ENCODE measurements at places on chromosomes 4 and X.

GRCh38 chrX:39065051-39065871, 264.0 kb downstream of the MID1IP1 start:
- no peak for DNase-seq

DNA sequence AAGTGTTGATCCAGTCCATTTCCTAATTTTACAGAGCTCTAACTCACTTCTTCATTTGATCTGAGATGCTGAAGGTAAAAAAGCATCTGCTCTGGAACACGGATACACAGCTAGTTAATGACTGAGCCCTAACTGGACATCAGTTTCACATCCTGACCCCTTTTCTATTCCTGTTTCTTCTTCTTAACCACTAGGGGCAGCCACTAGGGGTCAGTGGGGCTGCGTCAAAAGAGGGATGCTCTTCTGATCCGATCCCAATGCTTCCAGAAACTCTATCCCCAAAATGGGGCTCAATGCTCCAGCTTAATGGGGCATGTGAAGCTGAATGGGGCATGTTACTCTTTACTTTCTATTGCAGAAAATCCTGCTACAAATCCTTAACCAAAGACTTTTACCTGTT, 33.4 kb upstream of the PHKA2 start:
- DNase-seq, result no peak

DNA sequence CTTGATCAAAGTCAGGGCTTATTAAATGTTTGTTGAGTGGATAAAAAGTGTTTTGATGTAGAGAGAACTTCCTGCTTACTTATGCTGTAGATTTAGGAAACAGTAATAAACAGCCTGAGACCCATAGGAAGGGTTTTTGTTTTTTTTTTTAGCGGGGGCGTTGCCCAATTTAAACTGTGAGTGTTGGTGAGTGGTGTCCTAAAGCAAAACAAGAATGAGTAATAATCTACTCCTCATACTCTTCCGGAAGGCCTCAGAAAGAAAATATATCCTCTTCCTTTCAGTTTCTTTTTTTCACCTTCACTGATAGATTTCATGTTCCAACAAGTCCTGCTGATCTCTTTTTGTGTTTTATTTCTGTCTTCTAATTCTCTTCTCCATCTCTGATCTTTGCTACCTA, 104.4 kb upstream of the SCML1 start:
- DNase-seq, result no peak

DNA sequence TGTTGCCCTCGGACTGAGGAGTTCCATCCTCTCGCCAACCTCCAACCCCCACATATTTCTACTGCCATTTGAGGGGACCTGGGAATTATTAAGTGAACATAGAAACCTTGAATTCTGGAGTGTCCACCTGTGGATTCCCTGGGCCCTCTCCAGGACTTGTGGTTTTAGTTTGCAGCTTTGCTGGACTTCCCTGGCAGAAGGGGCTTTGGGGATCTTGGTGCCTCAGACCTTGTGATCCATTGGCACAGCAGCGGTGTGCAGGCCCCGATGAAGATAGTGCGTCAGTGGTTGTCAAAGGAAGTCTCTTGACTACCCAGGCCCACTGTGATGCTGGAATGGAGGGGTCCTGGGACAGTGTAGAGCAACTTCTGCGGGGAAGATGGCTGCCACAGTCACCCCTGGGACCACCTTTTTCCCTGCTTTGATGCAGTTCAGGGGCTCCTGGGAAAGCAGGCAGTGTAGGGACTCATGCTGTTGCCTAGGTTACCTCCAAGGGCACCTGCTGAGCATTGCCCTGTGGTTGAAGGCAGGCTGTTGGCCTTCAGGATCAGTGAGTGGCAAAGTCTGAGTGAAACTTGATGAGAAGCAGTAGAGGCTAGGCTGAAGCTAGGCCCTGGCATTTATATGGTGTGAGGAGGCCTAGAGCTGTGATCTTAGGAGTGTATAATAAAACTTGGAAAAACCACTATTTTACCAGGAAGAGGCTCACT, 2.2 kb downstream of the SLC16A2 start:
- DNase-seq, result no peak

- DNase-seq, result no peak
These were observed 10.9 kb upstream of the PPP2R3B start for GRCh38 chrX:397575-397974.

- no peak for DNase-seq
These were observed 1052.1 kb upstream of the PCDH10 start for GRCh38 chr4:132097041-132097440.

GRCh38 chr4:36243355-36244256, 708 bp downstream of the ARAP2 start:
- DNase-seq, result no peak

- no peak for DNase-seq
These were observed 49.7 kb downstream of the FAM9B start for GRCh38 chrX:8984231-8984630.

DNA sequence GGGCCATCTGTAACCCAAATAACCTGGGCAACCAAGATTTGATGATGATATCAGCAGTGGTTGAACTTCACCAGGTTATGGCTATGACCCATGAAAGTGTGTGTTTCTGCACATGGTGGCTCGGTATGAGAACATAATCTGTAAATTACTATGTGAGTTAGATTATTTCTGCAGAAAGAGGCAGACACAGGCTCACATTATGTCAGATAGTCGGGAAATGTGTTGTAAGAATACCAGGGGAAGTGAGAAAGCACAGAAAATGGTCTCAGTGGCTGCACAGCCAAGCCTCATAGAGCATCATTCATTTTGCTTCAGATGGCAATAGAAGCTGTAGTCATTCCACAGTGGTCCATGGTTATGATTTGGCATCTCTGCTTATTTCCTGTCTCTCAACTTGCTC, 63.0 kb upstream of the RBPJ start:
- DNase-seq, result no peak

GRCh38 chrX:81708487-81708886, 506.6 kb downstream of the SH3BGRL start:
- no peak for DNase-seq

DNA sequence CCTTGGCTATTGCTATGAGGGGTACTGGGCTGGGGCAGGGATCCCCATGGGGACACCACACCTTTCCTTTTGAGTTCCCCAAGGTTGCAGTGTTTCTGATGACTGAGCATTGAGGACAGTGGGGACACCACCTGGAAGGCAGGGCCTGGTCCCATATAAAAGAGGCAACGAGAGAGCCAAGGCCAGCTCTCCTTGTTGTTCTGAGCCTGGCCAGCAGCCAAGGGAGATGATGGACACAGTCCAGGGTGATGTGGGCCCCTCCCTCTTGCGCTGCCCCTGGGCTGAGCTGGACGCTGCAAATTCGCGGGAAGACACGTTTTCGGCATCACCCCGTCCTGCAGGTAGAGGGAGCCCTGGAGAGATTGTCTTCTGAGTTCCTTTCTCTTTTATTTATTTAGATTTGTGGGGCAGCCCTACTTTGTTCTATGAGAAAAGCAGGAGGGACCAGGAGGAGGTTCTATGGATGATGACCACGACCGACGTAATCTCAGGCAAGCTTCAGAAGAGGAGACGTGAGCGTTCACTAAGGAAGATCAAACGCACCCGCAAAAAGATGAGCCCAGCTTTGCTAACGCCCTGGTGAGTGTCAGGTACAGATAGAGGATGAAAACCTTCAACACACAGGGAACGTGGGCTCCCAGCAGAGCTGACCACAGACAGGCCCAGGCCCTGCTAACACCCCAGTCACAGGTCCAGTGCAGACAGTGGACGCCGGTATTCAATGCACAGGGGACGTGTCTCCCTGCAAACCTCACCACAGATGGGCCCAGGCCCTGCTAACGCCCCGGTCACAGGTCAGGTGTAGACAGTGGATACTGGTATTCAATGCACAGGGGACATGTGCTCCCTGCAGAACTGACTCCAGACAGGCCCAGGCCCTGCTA, 97.4 kb downstream of the SHOX start:
- no peak for DNase-seq

DNA sequence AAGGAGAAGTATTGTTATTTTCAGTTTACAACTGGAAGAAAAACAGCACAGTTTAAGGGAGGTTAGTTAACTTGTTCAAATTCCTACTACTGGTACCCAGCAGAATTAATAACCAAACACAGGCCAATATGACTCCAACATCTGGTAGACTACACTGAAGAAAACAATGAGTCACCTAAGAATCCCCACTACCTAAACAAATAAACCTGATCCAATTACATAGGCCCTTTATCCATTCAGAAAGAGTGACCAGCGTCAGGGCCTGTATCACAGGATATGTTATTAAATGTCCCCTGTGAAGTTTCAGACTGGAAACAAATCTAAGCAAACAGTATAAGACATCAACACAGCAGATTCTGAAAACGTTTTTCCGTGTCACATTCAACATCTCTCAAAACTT, 492.5 kb upstream of the INTU start:
- DNase-seq, result no peak

GRCh38 chr4:99121008-99121407, 23.1 kb downstream of the ADH4 start:
- no peak for DNase-seq
